NCI-H748 treated with DMSO at 0.1 percent for 48 hours (cell line): ENCODE measurements at places on chromosomes 11 and 22.

DNA sequence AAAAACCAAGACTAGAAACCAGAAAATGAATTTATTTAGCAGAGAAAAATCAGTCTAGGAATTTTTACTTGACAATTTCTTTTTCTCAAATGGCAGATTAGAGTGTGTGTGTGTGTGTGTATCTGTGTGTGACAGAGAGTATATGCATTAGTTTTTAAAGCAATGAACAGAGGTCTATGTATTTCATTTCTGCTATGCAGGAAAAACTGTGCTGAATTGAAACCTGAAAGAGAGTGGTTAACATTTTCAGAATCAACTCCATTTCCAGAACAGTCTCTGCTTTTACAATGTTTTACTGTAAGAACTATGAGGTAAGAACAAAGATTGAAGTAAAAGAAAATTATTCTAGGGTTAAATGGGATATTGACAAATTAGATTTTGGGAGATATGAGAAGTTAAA, 114.8 kb downstream of the GRM5 start:
- no peak for DNase-seq

DNA sequence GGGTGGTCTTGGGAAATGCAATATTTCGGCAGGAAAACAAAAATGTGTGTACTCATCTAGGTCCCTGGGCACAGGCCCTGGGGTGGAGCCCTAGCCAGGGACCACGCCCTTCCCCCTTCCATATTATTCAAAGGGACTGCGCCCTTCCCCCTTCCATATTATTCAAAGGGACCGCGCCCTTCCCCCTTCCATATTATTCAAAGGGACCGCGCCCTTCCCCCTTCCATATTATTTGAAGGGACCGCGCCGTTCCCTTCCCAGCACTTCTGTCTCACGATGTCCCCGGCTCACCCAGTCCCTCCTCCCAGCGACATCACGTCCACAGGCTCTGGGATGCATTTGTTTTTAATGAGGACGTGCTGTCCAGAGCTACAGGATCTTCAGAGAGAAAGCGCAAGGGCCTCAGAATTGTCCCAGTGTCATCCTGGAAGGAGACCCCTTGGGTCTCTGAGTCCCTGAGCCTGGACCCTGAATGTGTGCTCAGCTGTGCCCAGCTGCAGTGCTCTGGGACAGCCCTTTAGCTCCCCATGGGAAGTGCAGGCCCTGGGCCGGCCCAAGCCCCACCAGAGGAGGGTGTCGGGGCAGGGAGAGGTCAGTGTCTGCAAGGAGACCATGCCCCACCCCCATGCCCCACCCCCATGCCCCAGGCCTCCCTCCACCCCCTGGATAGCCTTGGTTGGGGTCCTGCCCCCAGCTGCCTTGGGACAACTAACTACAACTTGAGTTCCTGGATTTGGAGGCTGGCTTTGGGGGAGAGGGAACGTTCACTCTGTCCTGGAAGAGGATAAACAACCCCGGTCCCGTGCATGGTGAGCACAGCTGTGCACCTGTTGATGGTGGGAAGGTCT, 810.0 kb downstream of the BRD1 start:
- DNase-seq: peak; percentile 76

DNA sequence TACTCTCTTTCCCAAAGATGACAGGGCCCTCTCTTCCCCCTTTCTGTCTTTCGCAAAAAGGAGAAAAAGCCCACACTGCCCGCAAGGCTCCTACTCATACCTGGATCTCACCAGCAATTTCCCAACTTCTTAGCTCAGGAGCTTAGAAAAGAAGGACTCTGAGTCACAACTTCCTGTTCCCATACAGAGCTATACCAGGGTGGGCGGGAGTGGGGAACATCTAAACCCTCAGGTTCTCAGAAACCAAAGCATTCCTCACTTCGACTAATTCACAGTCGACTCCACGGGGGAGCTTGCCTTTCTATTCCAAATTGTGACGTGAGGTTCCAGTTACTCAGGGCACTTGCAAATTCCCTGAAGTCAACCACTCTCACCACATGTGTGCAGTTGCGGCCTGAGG, 61.9 kb downstream of the MTNR1B start:
- no peak for DNase-seq

- DNase-seq: no peak
Measured at GRCh38 chr11:6693342-6694228, 10.4 kb upstream of the MRPL17 start.

- DNase-seq: no peak
Measured at GRCh38 chr11:57140568-57140967, 41.2 kb upstream of the LRRC55 start.

- no peak for DNase-seq
Measured at GRCh38 chr22:23520863-23521440, 59.1 kb downstream of the IGLL1 start.

DNA sequence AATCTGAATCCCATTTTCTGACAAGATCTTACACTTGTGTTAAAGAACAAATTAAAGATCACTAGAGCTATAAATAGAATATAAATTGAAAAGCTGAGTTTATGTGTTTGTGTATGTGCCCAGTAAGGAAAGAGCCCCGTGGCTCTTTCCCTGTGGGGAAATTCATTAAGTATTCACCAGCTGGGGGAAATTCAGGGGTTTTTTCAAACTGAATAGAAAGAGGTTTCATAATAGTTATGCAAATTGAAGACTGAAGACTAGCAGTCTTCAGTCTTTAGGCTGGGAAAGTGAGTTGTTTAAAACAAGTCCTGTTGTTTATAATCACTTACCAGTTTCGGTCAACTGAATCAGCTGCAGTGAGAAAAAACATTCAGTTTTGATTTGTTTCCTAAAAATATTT, 11.3 kb upstream of the MS4A7 start:
- no peak for DNase-seq

- no peak for DNase-seq
Measured at GRCh38 chr11:74615311-74615710, 22.9 kb downstream of the POLD3 start.

- DNase-seq: peak; percentile 16
Measured at GRCh38 chr22:49269371-49269770, 558.3 kb downstream of the BRD1 start.

DNA sequence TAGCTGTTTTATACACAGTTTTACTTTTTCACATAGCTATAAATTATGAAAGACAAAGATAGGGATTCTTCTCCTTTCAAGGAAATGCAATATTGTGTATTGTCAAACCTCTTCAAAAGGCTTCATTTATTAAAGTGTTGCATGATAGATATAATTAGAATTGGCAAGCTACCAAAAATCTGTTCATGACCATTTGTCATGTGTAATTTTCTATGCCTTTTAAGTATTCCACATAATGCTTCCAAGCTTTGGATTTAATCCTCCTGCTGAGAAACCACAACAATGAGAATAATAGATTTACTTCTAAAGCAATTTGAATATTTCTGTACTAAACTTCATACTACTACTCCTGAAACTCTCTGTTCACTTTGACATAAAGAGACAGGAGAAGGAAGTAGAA, 403.2 kb upstream of the CCDC179 start:
- DNase-seq: no peak

DNA sequence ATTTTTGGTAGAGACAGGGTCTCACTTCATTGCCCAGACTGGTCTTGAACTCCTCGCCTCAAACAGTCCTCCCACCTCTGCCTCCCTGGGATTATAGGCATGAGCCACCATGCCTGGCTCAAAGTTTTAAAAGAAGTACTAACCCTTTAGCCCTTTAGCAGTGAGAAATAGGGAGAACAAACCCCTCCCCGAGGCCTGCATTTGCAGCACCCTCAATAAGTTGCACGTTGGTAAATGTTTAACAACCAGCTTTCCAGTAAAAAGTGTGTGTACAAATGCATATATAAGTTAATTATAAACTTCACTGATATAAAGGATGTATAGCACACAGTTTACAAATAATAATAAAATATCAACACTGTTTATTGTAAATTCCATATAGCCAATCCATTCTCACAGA, 51.8 kb downstream of the PARVA start:
- DNase-seq: no peak

GRCh38 chr22:50292643-50293440, 14.6 kb downstream of the PLXNB2 start:
- no peak for DNase-seq

GRCh38 chr22:32950366-32950765, 107.8 kb downstream of the SYN3 start:
- no peak for DNase-seq

- DNase-seq: peak; percentile 42
Measured at GRCh38 chr11:132943706-132944568, 588.4 kb downstream of the OPCML start.

- DNase-seq: no peak
Measured at GRCh38 chr22:24170188-24170587, 11.1 kb upstream of the SUSD2 start.

DNA sequence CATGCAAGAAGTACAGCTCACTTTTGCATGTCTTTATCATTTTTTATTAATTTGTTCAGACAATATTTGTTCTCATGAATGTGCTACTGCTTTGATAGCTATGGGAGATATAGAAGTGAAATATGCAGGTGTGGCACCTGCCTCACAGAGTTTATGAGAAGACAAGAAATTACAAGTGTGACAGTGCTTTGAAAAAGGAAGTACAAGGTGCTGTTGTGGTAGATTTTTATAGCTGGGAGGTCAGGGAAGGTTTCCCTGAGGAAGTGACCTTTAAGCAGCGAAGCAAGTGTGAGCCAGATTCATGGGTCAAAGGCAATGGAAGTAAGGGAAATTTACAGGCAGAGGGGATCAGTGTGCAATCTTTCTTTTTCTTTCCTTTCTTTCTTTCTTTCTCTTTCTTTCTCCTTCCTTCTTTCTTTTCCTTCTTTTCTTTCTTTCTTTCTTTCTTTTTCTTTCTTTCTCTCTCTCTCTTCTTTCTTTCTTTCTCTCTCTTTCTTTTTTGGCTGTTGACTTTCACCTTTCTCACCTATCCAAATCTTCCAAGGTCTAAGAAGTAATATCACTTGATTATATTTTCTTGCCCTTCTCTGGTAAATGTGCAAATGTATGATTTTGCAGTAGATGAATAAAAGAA, 6.4 kb upstream of the BMAL1 start:
- DNase-seq: no peak

- no peak for DNase-seq
Measured at GRCh38 chr11:103413266-103413888, 304.2 kb downstream of the DYNC2H1 start.

DNA sequence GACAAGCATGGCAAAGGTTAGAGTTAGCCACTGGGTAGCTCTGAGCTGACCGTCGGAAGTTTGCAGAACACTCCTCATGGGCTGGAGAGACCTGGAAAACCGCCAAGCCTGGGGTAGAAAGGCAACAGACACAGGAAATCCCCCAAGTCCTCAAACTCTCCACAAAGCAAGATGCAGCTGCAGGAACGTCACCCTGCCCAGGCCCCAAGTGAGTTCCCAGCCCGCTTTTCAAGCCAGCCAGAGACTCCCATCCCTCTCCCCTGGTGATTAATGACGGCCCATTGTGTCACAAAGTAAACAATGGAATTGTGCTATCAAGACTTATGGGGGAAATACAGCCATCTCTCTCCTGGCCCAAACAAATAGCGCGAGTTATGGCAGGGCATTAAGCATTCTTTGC, 633.0 kb downstream of the TBC1D22A start:
- peak; percentile 95 for DNase-seq

GRCh38 chr11:68652683-68653156, 31.6 kb upstream of the GAL start:
- DNase-seq: no peak

DNA sequence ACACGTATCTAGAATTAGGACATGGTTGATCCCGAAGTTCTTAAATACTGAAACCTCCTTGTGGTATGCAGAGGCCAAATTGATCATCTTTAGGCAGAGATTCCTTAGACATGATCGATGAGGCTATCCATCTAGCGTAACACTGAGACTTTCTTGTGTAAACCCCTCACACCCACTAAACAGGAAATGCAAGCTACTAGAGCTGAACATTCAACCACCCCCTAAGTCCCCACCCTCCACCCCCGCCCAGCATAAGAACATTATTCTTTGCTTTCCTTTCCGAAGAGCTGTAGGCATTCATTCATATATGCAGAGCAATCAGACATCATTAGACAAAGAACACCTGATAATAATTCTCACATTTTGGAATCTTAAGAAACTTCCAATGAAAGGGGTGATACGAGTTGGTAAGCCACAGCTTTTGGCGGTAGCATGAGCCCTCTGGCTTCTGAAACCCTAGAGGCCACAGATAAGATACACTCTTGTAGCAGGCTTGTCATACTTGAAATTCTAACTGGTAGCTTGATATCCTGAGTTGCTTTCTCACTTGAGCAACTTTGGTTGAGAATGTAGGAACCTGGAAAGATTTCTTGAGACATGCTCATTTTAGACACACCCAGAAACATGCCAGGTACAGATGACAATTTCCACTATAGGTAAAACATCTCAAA, 42.2 kb downstream of the FLI1 start:
- DNase-seq: no peak

DNA sequence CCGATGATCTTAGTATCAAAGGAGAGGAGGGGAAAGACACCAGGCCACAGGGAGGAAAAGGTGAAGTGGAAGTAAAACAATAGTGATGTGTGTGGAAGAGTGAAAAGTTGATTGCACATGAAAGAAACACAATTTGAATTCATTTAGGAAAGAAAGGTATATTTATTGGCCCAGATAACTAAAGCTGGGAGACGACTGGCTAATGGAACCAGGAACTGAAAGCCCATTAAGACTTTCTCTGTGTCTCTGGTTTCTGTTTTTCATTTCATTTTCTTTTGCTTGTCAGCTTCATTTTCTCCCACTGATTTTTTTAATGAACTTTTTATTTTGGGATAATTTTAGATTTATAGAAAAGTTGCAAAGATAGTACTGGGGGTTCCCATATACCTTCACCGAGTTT, 5.1 kb upstream of the DCHS1 start:
- DNase-seq: no peak

GRCh38 chr22:46084376-46084775, 66.0 kb upstream of the PPARA start:
- DNase-seq: no peak

GRCh38 chr22:22048981-22049531, 66.5 kb upstream of the TOP3B start:
- no peak for DNase-seq
